Activated T-helper 2 cell treated with anti-CD3 and anti-CD28 coated beads, Interferon-gamma antibody, Interleukin-2, Interleukin-4, amounts not matched to agents 10 μg/mL and 5 μg/mL and 100 μg/mL, durations not matched to agents 14 hours and 24 hours and 36 hours (primary cell): ENCODE measurements at places on chromosomes 2 and 18. TPM values are rescaled to one million over a fixed set of nuclear protein-coding genes. Genes with fewer than 3 reads are reported as not detected.
A peak's percentile ranks its signal among the peaks of the same experiment; 100 is the strongest.

The TNP1 gene
- not detected in 2 replicates for total RNA-seq

The INPP5D gene
- 58.5 and 62.3 TPM in 2 replicates for total RNA-seq

The ZSCAN30 gene
- 15.5 and 19.9 TPM in 2 replicates for total RNA-seq

The SLC5A7 gene
- total RNA-seq: not detected in 2 replicates

The FBXO15 gene
- 0.91 and 1.1 TPM in 2 replicates for total RNA-seq

The KYNU gene
- 0.11 TPM in 1 of 2 replicates, not detected in the other for total RNA-seq

The ATP5MC3 gene
- total RNA-seq: 417 and 424 TPM in 2 replicates

The AQP12B gene
- not detected in 2 replicates for total RNA-seq

The DNAJC5G gene
- total RNA-seq: not detected in 2 replicates

The CACNB4 gene
- total RNA-seq: 0.23 and 0.39 TPM in 2 replicates

The TWIST2 gene
- not detected in 2 replicates for total RNA-seq

The ODC1 gene
- 161 and 164 TPM in 2 replicates for total RNA-seq

The CDCA7 gene
- total RNA-seq: 128 and 129 TPM in 2 replicates

The PAIP2B gene
- total RNA-seq: 0.84 and 0.94 TPM in 2 replicates

The CD207 gene
- total RNA-seq: not detected in 2 replicates

The LRP2 gene
- 0.09 and 0.46 TPM in 2 replicates for total RNA-seq

The CD8B gene
- 0.64 and 1.0 TPM in 2 replicates for total RNA-seq

- DNase-seq: no peak
These were observed 56.1 kb downstream of the LCLAT1 start for GRCh38 chr2:30503007-30503694.

DNA sequence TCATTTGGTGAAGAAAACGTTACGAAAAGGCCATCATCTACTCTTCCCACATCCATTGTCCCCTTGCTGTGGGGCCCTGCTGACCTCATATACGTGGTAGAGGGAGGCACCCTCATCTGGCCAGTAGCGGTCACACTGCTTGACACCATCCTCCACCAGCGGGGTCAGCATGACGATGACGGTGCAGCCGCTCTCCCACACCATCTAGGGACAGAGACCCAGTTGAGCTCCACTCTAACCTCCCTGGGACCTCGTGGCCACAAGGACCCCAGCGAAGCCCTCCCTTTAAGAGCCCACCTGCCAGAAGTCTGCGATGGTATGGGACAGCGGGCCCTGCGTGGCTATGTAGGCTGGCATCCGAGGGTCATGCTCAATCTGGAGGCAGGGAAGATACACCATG lies 13.1 kb downstream of the PTPRN start:
- no peak for DNase-seq

GRCh38 chr2:34229998-34230397 lies 630.9 kb upstream of the FAM98A start:
- DNase-seq: no peak

DNA sequence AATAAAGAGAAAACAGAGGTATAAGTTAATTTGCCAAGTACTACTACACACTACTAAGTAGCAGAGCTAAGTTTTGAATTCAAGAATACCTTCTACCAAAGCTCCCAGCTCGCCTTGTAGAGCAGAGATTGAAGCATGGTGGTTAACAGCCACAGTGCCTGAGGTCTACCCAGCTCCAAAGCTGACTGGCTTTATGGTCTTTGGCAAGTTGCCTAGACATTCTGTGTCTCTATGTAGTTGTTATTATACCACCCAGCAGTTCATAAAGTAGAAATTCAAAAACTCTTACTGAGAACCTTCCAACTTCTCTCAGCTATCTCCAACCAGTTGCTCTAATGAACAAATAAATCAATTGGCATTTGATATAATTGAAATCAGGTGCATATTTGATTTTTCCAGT lies 87.8 kb downstream of the PDE11A start:
- no peak for DNase-seq

DNA sequence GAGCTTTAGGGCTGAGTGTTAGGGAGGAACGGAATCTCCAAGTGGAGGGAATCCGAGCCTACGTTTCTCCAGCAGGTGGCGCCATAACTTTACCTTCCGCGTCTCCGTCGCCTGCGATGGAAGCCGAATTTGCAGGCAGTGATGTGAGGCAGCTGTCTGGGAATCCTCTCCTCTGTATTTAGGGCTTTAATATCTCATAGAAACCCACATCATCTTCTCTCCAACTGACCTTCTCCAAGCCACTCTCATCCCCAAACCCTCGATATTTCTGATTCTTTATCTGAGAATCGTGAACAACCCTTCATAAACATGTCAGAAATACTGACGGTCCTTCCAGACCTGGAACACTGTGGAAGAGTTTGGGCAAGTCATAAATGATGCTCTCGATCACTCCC lies 27.5 kb downstream of the SIX2 start:
- DNase-seq: peak; percentile 47

DNA sequence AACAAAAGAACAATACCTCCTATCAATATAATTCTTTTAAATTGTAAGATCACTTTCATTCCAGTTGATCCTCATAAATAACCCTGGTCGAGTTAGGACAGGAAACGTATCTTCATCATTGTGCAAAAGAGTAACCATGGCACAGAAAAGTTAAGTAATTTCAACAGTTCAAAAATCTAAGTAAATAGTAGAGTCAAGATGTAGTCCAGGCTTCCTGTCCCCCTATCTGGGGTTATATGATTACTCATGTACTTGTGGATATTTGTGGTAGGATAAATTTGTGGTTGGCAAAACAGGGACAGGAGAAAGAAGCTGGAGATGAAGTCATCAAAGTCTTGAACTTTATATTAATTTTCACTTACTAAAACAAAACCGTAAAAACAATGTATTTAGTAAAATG lies 772.6 kb downstream of the TSN start:
- no peak for DNase-seq

- DNase-seq: no peak
These were observed 350.3 kb downstream of the LRATD1 start for GRCh38 chr2:14982790-14983189.

DNA sequence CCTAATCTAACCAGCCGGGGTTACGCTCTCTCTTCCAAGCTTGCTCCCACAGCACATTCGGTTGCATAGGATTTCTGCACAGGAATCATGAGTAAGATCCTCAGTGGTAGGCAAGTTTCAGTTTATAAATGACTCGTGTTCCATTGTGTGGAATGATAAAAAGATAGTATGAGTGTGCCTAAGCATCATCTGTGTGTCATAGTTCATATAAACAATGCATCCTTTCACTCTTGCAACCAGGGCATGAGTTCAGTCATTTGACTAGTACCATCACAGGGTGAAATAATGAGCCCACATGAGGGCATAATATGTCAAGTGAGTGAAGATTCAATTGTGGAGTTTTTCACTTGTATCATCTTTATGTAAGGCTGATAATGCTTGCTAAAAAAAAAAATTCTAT lies 417.1 kb upstream of the CDH2 start:
- no peak for DNase-seq

DNA sequence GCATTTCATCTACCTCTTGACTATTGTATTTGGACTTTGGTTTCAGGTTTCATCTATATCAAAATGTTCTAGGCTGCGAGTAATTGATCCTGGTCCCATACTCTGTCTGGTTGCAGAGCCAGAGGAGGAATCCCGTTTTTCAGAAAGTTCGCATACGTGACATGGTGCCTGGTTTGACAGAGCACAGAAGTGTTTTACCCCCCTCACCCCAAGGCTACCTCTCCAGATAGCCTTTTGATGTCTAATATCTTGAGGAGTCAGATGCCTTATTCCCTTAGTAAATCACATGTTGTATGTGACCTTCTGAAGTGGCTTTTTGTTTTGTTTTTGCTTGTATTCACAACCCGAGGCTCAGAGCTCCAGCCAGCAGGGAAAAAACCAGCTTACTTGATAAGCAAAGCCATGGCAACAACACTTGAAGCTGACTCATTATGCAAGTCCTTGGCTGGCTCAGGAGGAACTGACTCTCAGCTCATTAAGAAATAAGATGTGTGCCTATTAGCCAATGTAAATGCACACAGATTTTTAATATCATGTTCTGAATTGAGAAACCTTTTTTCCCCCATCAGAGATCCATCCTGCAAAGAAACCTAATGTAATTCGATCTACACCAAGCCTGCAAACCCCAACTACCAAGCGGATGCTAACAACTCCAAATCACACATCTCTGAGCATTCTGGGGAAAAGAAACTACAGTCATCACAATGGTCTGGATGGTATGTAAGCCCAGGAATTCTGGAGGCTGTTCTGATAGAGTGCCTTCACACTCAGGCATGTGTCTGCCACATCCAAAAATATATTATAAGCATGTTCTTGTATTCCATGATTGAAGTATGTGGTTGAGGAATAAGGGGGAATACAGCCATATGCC lies 41.4 kb downstream of the OXER1 start:
- DNase-seq: peak; percentile 41

- no peak for DNase-seq
These were observed 60.2 kb downstream of the RND3 start for GRCh38 chr2:150427298-150427697.

GRCh38 chr2:152046940-152047339 lies 51.9 kb downstream of the CACNB4 start:
- no peak for DNase-seq

DNA sequence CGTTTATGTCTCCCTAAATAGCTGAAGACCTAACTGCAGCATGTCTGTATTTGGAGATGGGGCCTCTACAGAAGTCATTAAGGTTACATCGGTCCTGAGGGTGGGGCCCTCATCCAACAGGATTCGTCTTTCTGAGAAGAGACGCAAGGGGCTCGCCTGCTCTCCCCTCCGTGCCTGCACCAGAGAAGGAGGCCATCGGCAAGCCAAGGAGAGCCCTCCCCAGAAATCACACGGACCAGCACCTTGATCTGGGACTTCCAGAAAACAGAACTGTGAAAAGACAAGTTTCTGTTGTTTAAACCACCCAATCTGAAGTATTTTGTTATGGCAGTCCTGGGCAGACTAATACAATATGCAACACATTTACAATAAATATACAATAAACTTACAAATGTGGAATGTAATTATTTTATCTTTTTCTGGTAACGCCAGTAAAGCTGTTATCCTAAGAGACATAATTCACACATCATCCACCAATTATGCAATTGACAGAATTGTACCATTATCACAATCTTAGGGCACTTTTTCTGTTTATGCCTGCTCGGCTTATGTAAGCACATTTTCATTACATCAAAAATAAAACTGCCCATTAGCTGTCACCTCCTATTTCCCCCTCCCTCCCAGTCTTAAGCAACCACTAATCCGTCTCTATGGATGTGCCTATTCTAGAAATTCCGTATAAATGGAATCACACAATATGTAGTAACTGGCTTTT lies 6.1 kb downstream of the HSBP1L1 start:
- no peak for DNase-seq

DNA sequence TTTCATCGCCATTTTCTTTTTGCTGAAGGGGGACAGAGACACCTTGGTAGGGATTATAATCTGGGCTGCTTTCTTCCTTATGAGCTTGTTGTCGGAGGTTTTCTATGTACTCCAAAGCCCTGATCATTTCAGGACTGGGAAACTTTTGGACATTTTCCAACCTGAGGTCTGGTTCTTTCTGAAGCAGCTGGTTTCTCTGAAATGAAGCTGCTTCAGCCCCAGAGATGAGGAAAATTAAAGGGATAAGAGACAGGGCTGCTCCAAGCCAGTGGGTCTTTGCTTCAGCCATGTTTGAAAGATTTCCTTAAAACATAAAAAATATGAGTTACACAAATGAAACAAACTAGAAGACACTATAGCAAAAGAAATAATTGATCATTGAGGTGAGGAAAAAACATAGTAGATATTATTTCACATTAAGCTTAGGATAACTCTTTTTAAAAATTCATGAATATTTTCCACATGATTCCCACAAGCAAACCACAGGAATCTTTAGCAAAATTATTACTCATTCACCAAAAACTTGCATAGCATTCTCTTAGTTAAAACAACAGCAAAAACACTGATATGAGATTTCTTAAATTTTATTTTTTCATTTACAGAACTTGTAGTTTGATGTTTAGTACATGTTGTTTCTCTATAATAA lies 3.0 kb downstream of the SCG2 start:
- no peak for DNase-seq

DNA sequence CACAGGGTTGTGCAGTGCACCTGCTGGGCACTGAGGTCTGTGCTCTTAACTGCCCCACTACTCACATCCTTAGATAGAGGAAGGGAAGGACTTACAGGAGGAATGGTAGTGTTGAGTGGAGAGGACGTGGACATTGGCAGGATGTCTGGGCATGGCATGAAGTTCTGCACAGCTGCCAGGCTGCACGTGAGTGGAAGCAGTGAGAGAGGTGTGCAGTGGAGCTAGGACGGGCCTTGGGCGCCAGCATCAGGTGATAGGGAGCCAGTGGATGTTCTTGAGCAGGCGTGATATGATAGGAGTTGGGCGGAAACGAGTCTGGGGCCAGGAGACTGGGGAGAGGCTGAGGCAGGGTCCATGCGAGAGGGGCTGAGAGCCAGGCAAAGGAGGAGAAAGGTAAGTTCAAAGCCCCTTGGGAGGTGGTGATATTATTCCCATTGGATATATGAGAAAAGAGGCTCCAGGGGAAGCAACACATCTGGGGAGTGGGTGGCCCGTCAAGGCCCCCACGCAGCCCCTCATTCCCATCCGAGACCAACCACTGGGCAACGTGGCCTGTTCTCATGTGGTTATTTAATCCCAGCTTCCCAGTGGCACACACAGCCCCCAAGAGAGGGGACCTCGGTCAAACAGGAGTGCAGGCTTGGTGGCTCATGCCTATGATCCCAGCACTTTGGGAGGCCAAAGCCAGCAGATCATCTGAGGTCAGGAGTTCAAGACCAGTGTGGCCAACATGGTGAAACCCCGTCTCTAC lies 45.7 kb upstream of the SNED1 start:
- DNase-seq: no peak

DNA sequence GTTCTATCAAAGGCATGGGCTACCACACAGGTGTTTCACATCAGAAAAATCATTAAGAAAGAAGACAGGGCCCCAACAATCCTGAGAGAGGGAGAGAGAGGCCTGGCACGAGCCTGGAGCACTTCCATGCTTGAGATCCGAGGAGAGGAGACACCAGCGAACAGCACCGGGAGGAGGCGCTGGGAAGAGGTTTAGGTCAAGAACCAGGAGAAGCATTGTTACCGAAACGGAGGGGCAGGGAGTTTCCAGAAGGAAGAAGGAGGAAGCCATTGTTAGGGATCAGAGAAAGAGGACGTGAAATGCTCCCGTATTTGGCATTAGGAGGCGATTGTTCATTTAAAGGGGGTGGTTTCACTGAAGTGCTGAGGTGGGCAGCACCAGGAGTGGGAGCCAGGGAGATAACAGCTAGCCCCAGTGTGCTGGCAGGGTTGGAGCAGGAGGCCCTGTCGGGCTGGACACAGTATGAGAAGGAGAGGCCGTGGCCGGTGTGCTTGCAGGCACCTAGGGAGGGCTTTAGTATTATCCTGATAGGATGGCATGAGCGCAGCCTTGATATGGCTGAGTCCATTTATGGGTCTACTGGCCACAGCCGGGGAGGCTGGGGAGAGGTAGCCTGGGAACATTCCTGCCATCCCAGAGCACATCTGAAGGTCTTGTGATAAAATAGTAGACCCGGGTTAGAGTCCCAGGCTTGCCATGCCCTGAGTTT lies 244.9 kb downstream of the KLHL29 start:
- no peak for DNase-seq

DNA sequence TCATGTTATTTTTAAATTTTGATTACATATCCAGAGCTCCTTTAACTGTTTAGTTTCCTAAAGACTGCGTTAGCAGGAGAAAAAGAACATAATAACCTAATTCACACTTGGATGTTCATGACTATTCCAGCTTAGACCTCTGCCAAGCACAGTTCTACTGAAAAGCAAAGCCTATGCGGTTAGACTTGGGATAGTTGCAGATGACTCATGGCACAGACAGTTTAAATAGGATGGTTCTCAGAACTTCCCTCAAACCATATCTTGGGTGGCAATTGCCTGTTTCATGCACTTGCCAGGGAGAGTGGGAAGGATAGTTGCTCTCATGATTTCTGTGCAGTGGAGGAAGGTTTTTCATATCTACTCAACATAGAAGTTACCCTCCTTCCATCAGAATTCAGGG lies 149.7 kb upstream of the KLHL29 start:
- no peak for DNase-seq
